ENCODE measurements at places on chromosomes 4 and X. TPM values are rescaled to one million over a fixed set of nuclear protein-coding genes. Genes with fewer than 3 reads are reported as not detected.

DNA sequence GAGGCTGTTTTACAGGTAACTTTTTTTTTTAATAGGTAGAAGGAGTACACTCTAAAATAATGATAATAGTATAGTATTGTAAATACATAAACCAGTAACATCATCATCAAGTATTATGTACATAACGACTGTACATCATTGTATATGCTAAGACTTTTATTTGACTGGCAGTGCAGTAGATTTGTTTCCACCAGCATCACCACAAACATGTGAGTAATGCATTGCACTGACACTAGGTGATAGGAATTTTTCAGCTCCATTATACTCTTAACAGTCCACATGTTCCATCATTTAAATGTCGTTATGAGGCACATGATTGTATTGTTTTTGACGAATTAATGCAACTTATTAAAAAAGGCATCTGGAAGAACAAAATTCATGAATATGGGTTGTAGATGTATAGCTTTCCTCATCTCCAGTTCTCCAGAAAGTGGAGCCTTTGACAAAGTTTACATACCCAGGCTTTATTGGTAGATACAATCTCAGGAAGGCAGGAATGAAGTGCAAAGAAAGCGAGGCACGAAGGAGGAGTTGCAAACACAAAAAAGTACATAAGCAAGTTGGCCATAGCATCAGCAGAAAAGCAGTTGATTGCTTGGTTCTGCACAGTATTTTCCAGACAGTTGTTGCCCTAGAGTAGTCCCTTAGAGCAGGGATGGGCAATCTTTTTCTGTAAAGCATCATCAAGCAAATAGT lies 336.9 kb upstream of the NR3C2 start:
- no peak overlapping the region for H3K4me3 ChIP-seq
- no peaks in the 10 kb centered on the region for H3K4me1 ChIP-seq
- H3K27me3 ChIP-seq, result no peaks in the 10 kb centered on the region

DNA sequence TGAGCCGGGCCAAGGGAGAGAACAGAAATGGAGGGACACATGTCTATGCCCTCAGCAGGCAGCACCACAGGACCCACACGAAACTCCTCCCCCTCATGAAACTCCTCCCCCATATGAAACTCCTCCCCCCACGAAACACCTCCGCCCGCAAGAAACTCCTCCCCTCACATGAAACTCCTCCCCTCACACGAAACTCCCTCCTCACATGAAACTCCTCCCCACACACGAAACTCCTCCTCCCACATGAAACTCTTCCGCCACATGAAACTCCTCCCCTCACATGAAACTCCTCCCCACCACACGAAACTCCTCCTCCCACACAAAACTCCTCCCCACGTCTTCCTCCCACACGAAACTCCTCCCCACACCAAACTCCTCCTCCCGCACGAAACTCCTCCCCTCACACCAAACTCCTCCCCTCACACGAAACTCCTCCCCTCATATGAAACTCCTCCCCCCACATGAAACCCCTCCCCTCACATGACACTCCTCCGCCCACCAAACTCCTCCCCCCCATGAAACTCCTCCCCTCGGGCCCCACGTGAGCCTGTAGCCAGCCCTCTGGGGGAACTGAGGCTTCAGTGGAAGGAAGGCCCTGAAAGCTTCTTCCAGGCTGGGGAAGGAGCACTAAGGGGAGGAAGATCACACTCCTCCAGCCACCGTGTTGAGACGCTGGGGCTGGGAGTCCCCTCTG lies 15.2 kb downstream of the ADRA2C start:
- H3K4me1 ChIP-seq, result peaks cover 10% of the 10 kb centered on the region
- H3K27me3 ChIP-seq, result no peaks in the 10 kb centered on the region
- H3K4me3 ChIP-seq, result no peak overlapping the region
- no peak overlapping the region for H3K27ac ChIP-seq
- DNase-seq, result no peak

- no peaks in the 10 kb centered on the region for H3K36me3 ChIP-seq
- no peak for DNase-seq
- H3K27me3 ChIP-seq, result no peaks in the 10 kb centered on the region
- no peak overlapping the region for H3K4me3 ChIP-seq
Observed at GRCh38 chr4:7281691-7282665, 89.6 kb downstream of the SORCS2 start.

- H3K4me3 ChIP-seq, result no peak overlapping the region
Observed at GRCh38 chr4:48129307-48130014, 4.6 kb downstream of the TXK start.

DNA sequence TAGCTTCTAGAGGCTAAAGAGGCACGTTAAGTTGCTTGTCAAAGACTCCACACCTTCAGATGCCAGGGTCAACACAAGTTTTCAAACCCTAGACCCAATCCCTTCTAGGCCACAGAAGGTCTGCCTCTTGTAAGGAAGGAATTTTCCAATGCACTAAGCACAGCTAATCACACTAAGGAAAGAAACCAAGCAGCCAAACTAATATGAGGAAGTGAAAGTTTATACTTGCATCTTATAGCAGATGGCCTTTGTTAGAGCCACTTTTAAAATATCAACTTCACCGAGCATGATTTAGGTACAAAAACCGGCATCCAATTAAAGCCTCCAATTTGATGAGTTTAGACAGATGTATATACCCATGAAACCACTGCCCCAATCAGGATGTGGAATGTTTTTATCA lies 9.9 kb downstream of the FHL1 start:
- no peaks in the 10 kb centered on the region for H3K36me3 ChIP-seq
- H3K27ac ChIP-seq, result no peak overlapping the region
- no peak overlapping the region for H3K4me3 ChIP-seq

DNA sequence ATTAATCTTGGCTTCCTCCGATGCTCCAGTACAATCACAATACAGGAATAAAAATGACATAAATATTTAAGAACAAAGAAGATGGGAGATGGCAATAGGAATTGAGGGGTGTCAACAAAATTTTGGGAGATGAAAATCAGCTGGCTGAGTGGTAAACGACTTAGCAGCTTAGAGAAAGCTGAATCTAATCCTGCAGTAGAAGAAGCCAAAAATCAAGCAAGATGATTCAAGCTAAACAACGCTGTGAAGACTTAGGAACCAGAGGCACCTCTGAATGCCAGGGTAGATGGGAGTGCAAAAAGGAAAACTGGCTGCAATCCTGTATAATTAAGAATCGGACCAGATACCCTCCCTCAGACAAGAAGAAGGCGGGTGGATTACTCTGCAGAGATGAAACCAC lies 215.2 kb downstream of the MGST2 start:
- DNase-seq, result no peak
- peaks cover 14% of the 10 kb centered on the region for H3K4me1 ChIP-seq
- no peaks in the 10 kb centered on the region for H3K36me3 ChIP-seq
- no peaks in the 10 kb centered on the region for H3K27me3 ChIP-seq
- H3K27ac ChIP-seq, result no peak overlapping the region

Gene NAA11
- total RNA-seq, result not detected

Gene GATA1
- total RNA-seq, result 1.2 TPM

Gene TCEAL5
- total RNA-seq, result 0.98 TPM
